ENCODE measurements at places on chromosomes 5 and 9.

- peak; percentile 59 for DNase-seq
Measured at GRCh38 chr9:115671963-115672305, 481.7 kb upstream of the PAPPA start.

GRCh38 chr9:19922476-19923118 lies 133.8 kb upstream of the SLC24A2 start:
- DNase-seq, result peak; percentile 59

GRCh38 chr9:1977026-1977425 lies 38.1 kb upstream of the SMARCA2 start:
- no peak for DNase-seq

- peak; percentile 33 for DNase-seq
Measured at GRCh38 chr5:134541736-134542376, 16.4 kb downstream of the JADE2 start.

DNA sequence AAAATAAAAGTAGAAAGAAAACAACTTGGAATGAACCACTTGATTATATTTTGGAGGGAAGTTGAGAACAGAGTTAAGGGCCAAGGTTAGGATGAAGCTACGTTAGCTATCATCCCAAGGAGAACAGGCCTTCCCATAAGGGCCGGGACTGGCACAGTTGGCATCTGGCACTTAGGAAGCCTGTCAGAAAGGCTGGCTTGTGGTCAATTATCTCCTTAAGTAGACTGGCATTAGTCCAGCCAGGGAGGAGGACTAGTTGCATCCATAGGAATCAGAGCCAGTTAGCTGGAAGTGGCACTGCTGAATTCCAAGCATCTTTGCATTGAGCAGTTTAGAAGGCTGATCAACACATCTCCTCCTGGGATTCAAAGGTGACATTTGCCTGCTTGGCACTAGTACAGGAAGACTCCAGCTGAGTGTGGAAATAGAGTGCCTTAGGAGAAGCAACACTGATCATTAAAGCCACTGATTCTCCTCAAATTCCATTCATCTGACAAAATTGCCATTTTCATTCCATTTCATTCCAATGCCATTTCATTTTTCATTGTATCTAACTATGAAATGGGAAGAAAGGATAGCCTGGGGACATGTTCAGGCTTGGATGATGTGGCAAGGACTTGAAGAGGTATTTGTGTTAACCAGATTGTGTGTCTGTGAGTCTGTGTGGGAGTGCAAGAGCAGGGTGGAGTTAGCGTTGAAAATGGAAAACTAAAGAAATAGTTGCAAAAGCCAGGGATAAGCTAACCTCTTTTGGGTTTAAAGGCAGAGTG lies 5.5 kb downstream of the FOXB2 start:
- no peak for DNase-seq

DNA sequence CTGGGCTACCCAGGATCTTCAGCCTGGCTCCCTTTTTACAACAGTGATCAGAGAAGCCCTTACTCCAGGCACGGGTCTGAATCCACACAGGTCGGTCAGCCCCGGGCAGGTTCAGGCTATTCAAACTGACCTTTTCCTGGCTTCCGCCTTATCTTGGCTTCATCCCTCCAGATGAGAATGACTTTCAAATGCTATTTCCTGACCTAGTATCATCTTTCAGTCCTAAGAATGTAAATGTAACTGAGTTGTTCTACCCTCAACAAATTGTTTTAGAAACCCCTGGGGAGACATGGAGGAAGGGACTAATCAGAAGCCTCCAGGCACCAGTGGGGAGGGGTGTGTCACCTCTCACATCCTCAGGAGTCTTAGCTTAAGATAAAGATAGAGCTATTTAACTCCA lies 213.2 kb downstream of the EPB41L4A start:
- DNase-seq, result no peak

DNA sequence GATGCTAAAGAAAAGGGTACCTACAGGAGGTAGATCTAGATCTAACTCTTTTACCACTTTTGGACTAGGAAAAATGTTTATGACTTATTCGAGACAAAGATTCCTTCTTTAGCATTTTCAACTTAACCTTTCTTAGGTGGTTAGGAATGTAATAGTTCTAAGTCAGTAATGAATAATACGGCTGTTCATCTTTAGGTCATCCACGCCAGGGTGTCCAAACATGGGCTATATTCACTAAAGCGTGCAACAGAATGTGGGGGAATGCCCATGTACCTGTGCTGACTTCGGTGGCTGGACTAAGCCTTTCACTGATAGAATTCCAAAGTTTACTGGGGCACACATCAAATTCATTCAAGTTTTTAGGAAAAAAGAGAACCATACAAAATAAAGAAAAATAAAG lies 164.7 kb downstream of the TSSK1B start:
- no peak for DNase-seq

DNA sequence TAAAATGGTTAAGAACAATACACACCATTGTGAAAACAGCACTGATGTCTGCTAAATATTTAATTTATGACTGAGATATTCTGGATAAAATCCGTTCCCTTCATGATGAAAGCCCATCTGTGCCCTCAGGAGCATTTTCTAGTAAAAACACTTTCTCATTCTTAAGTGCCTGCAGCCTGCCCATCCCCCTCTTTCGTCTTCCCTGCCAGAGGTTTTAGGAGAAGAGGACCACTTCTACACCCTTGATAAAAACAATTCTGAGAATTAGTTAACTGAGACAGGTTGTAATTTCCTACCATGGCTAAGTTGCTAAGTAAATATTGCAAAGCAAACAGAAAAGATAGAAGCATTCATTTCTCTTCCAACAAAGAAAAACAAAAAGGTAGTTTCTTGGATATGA lies 272.6 kb downstream of the ATPSCKMT start:
- no peak for DNase-seq

DNA sequence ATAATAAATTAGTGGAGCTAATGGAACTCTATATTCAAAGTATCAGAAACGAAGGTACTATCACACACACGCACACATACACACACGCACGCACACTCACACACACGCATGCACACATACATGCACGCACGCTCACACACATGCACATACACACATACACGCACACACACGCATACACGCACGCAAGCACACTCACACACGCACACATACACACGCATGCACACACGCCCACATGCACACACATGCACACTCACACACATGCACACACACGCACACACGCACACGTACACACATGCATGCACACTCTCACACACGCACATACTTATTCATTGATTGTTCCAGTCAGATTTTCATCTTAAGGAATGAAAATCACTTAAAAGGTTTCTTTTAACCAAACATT lies 69.8 kb upstream of the ICE1 start:
- DNase-seq, result no peak

- no peak for DNase-seq
Measured at GRCh38 chr5:168072665-168073064, 218.8 kb upstream of the WWC1 start.

GRCh38 chr5:16564248-16564867 lies 52.4 kb downstream of the RETREG1 start:
- no peak for DNase-seq

All from M059J (cell line).